ENCODE measurements at places on chromosomes 12 and 14.
A peak's percentile ranks its signal among the peaks of the same experiment; 100 is the strongest.

DNA sequence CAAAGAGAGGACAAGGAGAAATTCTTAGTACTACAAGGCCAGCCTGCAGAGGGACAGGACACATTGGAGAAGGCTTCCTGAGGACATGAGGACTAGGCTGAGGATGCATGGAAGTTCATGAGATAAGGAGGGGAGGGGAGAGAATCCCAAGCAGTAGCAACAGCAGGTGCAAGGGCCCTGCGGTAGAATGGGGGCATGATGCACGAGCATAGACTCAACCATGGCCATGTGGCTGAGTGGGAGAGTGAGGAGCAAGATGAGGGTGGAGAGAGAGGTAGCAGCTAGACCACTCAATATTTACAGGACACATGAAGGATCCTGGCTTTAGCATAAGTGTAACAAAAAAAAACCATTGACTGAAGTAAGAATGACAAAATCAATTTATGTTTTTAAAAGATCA is 128.1 kb downstream of the PPM1H start:
- no peak for DNase-seq

DNA sequence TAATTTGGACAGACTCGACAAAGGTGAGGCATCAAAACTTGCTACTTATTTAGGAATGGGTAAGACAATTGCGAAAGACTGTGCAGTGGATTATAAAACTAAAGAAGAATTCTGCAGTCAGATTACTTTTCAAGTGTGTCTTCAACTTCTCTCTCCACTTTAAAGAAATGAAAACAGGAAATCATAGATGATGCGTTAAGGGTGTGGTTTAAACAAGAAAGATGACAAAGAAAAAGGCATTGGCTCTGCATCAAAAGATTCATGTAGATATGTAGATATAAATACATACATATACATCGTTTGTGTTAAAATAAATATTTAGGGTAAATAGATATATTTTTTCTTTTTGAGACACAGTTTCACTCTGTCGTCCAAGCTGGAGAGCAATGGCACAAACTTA is 74.6 kb upstream of the PARP11 start:
- DNase-seq: no peak

DNA sequence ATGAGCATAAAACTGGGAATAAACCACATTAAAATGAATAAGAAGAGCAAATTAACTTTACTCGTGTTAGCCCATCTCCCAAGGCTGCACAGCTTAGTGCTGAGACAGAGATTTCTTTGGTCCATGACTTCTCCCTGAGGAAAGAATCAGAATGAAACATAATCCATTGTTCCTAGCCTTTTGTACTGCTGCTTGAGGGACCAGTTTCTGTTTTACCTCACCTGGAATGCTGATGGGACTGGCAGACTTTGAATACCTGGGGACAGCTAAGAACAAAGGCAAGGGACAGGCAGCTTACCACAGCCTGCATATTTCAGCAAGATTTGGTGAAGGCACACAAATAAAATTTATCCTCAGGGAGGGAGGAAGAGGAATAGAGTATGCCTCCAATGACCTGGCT is 401.6 kb downstream of the CCDC91 start:
- no peak for DNase-seq

- no peak for DNase-seq
Observed at GRCh38 chr14:83260751-83261150, 1727.1 kb upstream of the SEL1L start.

GRCh38 chr12:52628841-52629240 is 10.5 kb upstream of the KRT73 start:
- no peak for DNase-seq

GRCh38 chr12:88884600-88884999 is 304.3 kb upstream of the KITLG start:
- no peak for DNase-seq

DNA sequence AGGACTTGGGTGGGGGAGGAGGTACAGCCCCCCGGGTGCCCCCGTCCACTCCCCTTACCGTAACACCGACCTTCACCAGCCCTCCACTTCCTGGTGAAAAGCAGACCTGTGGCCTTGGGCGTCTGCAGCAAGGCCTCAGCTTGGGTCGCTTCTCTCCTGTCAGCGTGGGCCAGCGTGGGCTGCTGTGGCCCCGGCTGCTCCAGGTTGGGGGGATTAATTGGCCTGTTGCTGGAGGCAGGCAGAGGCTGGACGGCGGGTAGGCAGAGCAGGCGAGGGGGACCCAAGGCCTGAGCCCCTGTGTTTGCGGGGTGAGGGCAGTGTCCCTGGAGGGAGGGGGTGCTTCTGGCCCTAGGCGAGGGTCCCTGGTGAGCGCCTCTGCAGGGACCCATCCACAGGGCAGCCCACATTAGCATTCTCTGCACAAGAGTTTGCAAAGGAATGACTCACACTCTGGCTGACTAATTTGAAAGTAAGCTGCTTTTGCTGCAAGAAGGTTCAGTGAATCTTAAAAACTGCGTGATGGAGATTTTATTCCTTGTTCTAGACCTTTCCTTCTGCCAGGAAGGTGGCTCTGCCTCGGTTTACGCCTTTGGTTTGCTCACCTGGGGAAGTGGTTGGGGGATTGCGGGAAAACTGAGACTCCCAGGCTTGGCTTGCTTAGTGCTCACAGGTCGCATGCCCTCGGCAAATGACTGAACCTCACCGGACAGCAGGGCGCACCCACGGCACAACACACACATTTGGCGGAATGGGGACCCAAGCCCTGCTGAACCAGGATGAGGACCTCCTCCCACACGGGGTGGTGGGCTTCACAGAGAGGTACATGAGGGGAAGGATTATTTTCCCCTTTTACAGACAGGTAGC is 37.9 kb upstream of the DLK1 start:
- peak; percentile 65 for DNase-seq

- DNase-seq: peak; percentile 66
Observed at GRCh38 chr14:81519200-81520011, 14.2 kb downstream of the SEL1L start.

- DNase-seq: no peak
Observed at GRCh38 chr12:6958609-6959057, 7.5 kb downstream of the PTPN6 start.

DNA sequence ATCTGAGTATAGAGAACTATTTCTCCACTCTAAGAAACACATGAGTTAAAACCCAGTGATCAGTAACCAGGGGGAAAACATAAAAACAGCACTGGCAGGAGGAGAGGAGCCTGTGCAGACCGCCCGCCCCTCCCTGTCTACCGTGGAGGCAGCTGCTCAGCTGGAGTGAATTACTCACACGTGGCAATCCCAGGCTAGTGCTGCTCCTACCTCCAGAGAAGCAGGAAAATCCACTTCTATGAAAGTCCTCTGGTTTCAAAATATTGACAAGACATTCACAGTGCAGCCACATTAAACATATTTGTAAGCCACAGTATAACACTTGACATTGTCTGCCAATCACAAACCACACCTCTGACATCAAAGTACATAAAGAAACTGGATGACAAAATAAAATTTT is 16.7 kb downstream of the TMEM132D start:
- DNase-seq: no peak

DNA sequence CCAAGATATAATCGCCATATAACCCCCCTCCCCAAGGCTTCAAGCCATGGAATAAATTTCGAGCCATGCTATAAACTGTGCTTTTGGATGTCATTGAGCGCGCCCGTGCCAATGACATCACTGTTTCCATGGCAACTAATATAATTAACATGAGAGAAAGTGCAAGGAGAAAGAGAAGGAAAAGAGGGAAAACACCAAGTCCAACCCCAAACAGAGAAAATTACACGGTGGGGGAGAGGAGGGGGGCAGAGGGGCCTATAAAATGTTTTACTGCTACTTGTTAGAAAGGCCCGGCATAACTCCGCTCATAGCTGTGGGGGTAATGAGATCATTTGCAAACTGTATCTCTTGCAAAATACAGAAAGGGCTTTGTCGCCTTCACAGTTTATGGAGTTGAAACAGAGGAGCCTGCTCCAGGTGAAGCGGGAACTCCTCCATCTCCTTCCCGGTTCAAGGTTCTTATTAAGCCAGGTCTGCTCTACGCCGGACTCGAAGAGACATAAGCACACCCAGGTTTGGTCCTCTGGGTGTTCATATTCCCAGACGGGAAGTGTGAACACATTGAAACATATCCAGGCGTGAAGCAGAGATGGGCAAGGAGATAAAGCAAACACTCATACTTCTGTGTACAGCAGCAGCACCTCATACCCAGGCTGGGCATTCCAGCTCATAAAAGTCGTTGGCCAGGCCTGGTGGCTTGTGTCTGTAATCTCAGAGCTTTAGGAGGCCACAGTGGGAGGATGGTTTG is 99.1 kb upstream of the MAP1LC3B2 start:
- peak; percentile 2 for DNase-seq

DNA sequence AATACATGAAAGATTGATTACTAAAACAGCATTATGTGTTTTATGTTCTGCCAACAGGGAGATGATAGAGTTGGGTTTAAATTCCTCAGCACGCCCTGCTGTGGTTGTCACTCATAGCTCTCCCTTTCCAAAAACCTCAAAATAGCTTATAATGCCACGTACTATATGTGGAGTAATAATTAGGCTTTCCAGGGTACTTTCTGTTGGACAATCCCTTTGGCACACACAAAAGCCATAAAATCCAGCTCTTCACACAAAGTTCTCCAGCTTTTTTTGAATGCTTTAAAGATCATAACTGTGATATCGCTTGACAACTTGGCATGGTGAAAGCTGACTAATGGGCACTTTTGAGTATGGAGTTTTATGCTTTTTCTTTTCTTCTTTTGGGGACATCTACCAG is 145.3 kb upstream of the DCN start:
- DNase-seq: peak; percentile 61

DNA sequence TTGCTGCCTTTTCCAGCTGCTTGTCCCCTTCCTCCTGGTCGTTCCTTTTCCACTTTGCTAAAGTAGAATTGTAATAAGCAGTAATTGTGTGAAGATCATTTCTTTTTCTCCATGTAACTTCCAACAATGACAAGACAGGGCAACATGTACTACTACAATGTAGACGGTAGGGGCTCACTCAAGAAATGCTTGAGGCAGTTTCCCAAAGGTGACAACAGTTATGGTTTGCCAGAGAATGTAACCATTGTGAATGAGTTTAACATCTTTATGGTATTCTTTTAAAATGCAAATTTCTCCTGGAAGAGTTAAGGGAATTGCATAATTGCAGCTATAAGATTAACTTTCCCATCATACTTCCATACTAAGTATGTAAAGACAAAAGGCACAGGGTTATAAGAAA is 23.8 kb upstream of the PHLDA1 start:
- no peak for DNase-seq

DNA sequence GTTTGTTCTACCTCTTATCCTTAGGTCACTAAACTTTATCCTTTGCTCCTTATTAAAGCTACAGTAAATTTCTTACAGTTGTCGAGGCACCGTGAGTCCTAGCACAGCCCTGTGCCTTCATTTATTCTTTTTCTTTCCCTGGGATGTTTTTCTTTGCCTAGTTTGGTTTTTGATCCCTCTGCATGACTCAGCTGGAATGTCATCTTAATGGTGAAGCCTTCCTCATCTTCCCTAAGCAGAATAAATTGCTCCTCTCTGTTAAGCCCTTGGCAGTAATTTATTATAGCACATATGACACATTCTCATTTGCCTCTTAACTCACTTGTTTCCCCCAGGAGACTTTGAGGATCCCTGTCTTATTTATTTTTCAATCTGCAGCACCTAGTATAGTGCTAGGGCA is 16.6 kb downstream of the ACTR10 start:
- no peak for DNase-seq

DNA sequence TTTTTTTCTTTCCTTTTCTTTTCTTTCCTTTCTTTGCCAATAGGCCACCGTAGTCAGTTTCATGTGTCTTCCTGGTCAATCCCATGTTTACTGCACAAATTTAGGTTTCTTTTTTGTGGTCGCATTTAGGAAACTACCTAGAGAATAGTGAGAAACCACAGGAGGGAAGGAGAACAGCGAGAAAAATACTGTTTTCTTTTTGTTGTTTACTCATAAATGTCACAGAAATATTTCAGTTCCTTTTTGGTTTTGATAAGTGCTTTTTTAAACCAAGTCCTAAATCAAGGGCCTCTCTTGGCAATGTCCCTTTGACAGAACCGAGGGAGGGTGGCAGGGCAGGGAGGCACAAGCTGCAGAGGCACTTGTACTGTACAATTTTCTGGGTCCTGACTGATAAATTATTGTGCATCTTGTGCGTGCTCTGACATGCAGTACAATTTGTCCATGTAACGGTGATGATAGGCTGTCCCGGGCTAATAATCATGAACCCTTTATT is 326.1 kb downstream of the CACNA1C start:
- no peak for DNase-seq

DNA sequence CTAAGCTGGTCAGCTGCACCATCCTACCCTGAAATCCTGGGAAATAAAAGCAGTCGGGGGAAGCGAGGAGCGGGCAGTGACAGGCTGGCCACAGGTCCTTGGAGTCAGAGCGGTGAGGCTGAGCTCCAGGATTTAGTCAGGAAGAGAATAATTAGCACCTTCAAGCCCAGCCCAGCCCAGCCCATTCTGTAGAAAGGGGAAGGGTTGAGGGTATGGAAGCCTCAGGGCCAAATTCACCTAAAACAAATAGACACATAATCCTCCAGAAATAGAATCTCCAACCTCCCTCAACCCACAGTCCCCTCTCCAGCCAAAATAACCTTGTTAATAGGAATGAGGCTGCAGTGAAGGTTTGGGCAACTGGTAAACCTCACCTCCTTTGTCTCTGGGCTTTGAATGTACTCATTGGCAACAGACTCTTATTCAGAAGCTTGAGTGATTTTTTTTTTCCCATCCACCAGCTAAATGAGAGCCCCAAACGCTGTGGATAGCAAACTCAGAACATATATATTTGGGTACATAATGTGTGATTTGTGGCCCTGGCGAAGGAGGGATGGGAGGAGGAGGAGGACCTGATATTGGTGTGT is 334.1 kb downstream of the DPF3 start:
- DNase-seq: no peak

- DNase-seq: peak; percentile 13
Observed at GRCh38 chr14:29955087-29955486, 27.4 kb upstream of the PRKD1 start.

DNA sequence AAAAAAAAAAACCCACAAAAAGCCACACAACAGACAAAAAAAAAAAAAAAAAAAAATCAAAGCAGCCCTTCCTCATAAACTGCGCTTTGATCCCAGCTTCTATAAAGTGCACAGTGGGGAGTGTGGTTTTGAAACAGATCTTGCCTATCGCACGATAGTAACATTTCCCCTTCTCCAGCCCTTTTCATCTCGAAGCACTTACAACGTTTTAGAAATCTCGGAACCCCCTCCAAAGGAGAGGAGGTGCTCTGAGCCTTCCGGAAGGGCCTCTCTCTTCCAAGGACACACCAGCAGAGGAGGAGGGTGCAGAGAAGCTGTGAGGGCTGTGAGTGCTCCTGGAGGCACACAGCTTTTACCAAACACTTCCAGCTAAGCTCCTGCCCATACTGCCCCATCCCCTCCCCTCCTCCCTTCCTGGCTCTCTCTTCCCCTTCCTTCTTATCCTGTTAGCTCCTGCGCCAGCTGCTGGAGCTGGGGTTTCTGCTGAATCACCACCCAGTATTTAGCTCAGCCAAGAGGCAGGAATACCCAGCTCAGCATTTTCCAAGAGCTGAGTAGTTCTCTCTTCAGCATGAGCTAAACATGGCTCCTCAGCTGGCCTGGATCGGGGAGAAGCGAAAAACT is 28.4 kb downstream of the SLC7A8 start:
- peak; percentile 59 for DNase-seq
